Activated CD8-positive, alpha-beta T cell treated with anti-CD3 and anti-CD28 coated beads, Interleukin-2, amount 10 ng/mL, durations not matched to agents 7 days and 5 days (primary cell): ENCODE measurements at places on chromosomes 16 and 17. TPM values are rescaled to one million over a fixed set of nuclear protein-coding genes. Genes with fewer than 3 reads are reported as not detected.

SPAG7 gene
- 53.6 TPM for total RNA-seq

C16orf46 gene
- total RNA-seq: 0.23 TPM

RBFOX1 gene
- total RNA-seq: not detected

NXPH3 gene
- not detected for total RNA-seq

MYH2 gene
- not detected for total RNA-seq

CDH3 gene
- total RNA-seq: not detected

EFNB3 gene
- total RNA-seq: not detected

CETP gene
- total RNA-seq: not detected

PITPNM3 gene
- total RNA-seq: 0.71 TPM

TTLL6 gene
- total RNA-seq: not detected

- no peaks in the 10 kb centered on the region for H3K27me3 ChIP-seq
- peak overlapping the region; percentile 92 for H3K27ac ChIP-seq
- DNase-seq: no peak
- H3K36me3 ChIP-seq: peaks cover 42% of the 10 kb centered on the region
Measured at GRCh38 chr17:14201988-14202380, 34.7 kb downstream of the CDRT15 start.

- H3K4me3 ChIP-seq: no peak overlapping the region
- H3K27ac ChIP-seq: no peak overlapping the region
- H3K4me1 ChIP-seq: no peaks in the 10 kb centered on the region
- DNase-seq: no peak
Measured at GRCh38 chr16:74743045-74743667, 31.5 kb downstream of the FA2H start.

DNA sequence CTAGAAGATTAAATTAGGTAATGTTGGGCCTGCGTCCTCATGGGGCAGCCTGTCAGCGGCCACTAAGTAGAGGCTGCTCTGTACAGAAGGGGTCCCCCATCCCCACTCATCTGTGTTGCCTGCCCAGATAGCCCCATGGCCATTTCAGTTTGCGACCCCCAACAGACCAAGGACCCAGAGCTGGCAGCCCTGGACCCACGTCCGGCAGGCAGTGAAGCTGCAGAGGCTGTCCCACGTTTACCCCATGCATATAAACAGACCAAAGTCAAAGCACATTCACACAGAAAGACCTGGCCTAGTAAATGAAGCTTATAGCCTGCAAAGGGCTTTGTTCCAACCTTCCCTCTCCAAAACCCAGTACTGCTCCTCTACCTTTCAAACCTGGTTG is 4.6 kb downstream of the PDF start:
- peaks cover 35% of the 10 kb centered on the region for H3K4me1 ChIP-seq
- no peak for DNase-seq
- H3K4me3 ChIP-seq: no peak overlapping the region
- H3K36me3 ChIP-seq: peaks cover 68% of the 10 kb centered on the region
- peak overlapping the region; percentile 43 for H3K27ac ChIP-seq

DNA sequence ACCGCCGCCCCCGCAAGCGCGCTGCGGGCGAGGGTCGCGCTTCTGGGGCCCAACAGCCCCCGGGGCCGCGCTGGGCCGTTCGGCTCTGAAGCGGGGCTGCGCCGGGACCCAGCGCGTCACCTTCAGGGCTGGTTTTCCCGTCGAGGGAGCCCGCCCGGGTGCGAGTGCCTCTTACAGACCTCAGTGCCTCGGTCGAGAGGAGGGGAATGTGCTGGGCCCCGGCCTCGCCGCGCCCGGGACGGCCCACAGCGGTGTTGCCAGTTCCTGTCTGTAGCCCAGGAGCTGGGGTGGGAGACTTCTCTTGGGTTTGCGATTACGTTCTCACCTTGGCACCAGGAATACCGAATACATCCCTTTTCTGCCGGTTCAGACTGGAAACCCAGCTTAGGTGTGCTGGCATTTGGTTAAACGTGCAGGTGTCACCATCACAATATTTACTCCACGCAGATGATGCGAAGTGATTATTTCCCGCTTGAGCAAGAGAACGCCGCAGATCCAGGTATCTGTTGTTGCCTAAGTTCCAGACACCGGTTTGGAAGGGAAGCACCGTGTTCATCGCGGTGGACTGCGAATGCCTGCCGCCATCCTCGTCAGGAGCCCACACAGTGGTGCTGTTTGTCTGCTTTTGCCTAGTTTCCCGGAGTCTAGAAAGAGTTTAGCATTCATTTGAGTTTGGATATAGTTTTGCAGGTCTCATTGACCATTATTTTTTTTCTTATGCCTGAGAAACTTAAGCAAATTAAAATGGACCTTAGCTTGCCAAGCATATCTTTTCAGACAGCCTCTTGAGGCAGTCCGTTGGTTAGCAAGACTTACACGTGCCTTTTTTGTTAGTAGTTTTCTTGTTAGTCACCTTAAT is 914 bp downstream of the MAP1LC3B start:
- DNase-seq: peak; percentile 57
- peak overlapping the region; percentile 91 for H3K27ac ChIP-seq
- H3K4me3 ChIP-seq: peak overlapping the region; percentile 84
- no peaks in the 10 kb centered on the region for H3K27me3 ChIP-seq
- H3K36me3 ChIP-seq: peaks cover 17% of the 10 kb centered on the region

GRCh38 chr17:72579990-72580320 is 459.1 kb downstream of the SOX9 start:
- H3K36me3 ChIP-seq: no peaks in the 10 kb centered on the region
- no peak overlapping the region for H3K4me3 ChIP-seq
- DNase-seq: no peak

GRCh38 chr16:55257966-55258613 is 65.9 kb upstream of the IRX6 start:
- no peaks in the 10 kb centered on the region for H3K36me3 ChIP-seq
- H3K4me3 ChIP-seq: no peak overlapping the region

- peaks cover 23% of the 10 kb centered on the region for H3K4me1 ChIP-seq
- no peaks in the 10 kb centered on the region for H3K27me3 ChIP-seq
- peak overlapping the region; percentile 70 for H3K4me3 ChIP-seq
Measured at GRCh38 chr16:1474082-1474795, 589 bp downstream of the CLCN7 start.

GRCh38 chr17:81315129-81315884 is 20.2 kb upstream of the SLC38A10 start:
- H3K4me1 ChIP-seq: no peaks in the 10 kb centered on the region
- H3K36me3 ChIP-seq: no peaks in the 10 kb centered on the region
- peaks cover 3% of the 10 kb centered on the region for H3K27me3 ChIP-seq
- no peak overlapping the region for H3K4me3 ChIP-seq

GRCh38 chr17:35666967-35667532 is 64.4 kb upstream of the RASL10B start:
- H3K36me3 ChIP-seq: peaks cover 25% of the 10 kb centered on the region
- no peak for DNase-seq
- H3K27ac ChIP-seq: no peak overlapping the region
- no peaks in the 10 kb centered on the region for H3K4me1 ChIP-seq

DNA sequence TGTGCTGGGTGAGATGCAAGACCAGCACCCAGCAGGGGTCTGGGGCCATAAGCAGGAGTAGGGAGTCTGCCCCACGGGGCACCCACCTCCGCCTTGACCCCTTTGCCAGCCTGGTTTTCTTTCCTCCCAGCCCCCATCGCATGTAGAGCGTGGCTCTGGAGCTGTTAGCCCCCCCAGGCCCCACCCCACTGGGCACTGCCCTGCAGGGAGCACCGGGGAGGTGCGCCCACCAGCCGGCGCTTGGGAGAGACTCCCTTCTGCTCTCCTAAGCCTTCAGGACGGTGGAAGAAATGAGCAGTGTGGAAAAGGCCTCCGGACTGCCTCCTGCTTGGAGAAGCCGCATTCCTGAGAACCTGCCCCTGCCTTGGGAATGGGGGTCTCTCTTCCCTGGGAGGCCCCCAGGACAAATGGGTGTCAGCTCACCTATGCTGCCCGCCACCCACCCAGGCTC is 186.2 kb downstream of the IRF8 start:
- no peak for DNase-seq
- H3K27me3 ChIP-seq: peaks cover 6% of the 10 kb centered on the region
- H3K4me1 ChIP-seq: peaks cover 30% of the 10 kb centered on the region
- H3K36me3 ChIP-seq: no peaks in the 10 kb centered on the region
- H3K4me3 ChIP-seq: no peak overlapping the region

DNA sequence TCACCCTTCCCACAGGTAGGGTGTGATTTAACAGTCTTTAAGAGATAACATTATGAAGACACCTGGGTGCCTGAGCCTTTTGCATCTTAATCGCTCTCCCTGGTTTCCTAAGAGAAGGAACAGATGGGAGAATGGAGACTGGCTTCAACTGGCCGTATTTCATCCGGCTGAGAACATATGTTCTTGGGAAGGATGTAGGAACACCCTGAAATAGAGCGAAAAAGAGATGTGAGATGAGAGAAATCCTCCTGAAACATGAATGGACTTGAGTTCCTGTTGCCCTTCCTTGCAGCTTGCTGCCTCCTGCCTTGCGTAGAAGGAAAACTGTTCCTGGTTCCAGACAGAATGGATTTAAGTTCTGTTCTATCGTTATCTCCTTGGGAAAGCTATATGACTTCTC is 385.4 kb upstream of the RBFOX1 start:
- no peak overlapping the region for H3K4me3 ChIP-seq
- H3K36me3 ChIP-seq: no peaks in the 10 kb centered on the region
- no peak overlapping the region for H3K27ac ChIP-seq

- peaks cover 30% of the 10 kb centered on the region for H3K27me3 ChIP-seq
- no peaks in the 10 kb centered on the region for H3K36me3 ChIP-seq
- H3K27ac ChIP-seq: no peak overlapping the region
- H3K4me1 ChIP-seq: no peaks in the 10 kb centered on the region
Measured at GRCh38 chr17:40872416-40872815, 5.4 kb upstream of the KRT12 start.

DNA sequence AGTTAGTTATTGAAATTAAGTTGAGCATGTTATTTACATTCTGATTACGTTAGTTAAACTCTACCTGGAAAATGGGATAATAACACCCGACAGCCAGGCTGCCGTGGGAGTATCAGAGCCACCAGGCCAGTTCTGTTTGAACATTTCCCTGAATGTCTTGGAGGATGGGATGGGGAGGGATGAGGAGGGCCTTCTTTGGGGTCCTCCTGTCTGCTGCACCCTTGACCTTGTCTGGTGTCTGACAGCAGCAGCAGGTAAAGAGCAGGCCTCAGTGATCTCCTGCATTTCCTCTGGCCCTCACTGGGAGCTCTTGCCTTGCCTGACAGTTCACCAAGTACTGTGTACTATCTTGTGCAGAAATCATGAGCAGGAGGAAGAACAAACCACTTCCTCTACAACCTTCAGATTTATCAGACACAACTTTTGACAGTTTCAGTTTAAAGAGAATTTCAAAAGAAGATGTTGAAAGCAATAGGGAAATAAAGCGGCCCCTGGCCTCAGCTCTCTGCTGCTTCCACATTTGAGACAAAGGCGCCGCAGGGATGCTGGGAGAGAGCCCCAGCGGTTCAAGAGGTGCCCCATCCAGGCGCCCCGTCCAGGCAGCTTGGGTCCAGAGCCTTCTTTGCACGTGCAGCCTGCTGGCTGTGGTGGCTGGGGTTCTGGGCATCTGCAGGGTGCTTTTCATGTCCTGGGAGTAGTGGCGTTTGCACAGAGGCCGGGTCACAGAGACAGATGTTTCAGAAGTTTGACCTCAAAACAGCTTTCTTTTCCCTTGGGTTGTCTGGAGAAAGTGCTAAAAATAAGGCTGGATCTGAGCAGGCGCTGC is 25.3 kb downstream of the CMIP start:
- H3K4me3 ChIP-seq: peak overlapping the region; percentile 75
- peaks cover 88% of the 10 kb centered on the region for H3K4me1 ChIP-seq
- peak; percentile 68 for DNase-seq
- peaks cover 53% of the 10 kb centered on the region for H3K36me3 ChIP-seq

DNA sequence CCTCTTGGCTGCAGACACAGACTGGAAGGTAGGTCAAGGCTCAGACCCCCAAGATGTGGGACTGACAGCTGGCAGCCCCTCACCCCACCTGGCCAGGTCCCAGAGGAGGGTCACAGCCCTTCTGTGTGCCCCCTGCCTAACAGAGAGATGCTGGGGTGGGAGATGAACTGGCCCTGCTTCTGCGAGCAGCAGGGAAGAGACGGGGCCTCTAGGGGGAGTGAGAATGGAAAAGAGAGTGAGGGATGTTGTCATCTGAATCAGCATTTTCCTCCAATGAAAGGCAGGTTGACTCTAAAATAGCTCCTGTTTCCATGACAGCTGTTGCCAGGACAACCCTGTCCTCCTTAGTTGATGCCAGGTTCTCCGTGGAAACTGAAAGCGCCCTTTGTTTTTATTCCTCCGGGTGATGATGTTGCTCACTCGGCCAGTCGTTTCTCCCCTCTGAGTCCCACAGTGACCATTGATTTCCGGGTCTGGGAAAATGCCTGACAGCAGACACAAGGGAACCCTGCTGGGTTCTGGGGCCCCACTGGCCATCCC is 4.9 kb upstream of the NDRG4 start:
- peak; percentile 79 for DNase-seq
- H3K4me3 ChIP-seq: no peak overlapping the region
- H3K36me3 ChIP-seq: no peaks in the 10 kb centered on the region
- no peak overlapping the region for H3K27ac ChIP-seq
- peaks cover 9% of the 10 kb centered on the region for H3K4me1 ChIP-seq

DNA sequence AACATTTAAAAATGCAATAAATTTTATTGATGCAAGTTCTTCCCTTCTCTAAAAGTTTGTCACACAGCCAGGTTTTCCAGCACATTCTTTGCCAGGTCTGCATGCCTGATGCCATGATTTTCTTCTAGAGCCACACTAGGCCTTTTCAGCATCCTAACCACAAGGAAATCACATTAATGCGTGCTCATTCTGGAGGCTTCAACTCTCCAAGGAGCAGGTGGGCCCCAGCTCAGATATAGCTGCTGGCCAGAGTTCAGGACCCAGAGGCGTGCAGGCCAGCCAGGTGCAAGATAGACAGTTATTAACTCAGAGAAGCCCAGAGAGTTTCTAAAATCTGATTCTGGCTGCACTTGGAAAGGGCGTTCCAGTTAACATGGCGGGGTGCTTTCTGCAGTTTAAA is 124.5 kb upstream of the MAF start:
- H3K4me3 ChIP-seq: no peak overlapping the region
- no peak for DNase-seq
- no peaks in the 10 kb centered on the region for H3K4me1 ChIP-seq
- H3K27me3 ChIP-seq: no peaks in the 10 kb centered on the region
- H3K36me3 ChIP-seq: no peaks in the 10 kb centered on the region
- no peak overlapping the region for H3K27ac ChIP-seq
